Activated CD4-positive, alpha-beta memory T cell treated with anti-CD3 and anti-CD28 coated beads, Interleukin-2, amount 10 ng/mL, durations not matched to agents 7 days and 5 days (primary cell): ENCODE measurements at places on chromosomes 6 and 20.

GRCh38 chr6:153099636-153100035 is 31.4 kb downstream of the RGS17 start:
- no peak for DNase-seq

DNA sequence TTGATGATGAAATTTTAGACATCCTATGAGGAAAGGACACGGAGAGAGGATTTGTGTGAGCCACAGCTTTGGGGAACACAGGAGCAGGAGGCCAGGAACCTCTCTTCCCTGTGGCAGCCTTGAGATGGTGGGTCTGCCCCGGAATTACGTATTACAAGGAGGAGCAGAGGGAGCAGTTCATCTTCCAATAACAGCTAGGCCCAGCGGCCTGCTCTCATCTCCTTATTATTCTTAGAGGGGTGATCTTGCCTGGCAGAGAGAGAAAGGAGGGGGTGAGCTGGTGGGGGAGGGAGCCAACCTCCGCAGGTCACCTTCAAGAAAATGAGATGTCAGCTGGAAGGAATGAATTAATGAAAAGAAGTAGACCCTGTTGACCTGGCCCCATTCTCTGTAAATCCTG is 305.8 kb downstream of the LRFN2 start:
- DNase-seq: no peak

DNA sequence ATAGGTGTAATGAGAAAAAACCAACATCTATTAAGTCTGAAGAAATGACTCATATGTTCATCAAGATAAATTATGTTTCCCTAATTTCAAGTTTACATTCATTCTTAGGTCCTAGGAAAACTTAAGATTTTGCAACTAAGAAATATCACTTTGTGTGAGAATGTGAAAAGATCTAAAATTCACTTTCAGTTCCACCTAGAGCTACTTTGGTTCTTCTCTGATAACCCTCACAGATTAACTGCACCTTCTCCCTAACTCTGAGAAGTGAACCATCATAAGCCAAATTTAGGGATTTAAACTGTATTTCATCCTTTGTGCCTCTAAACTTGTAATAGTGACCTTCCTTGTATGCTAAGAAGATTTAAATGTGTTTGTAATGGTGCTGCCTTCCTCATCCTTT is 213.0 kb downstream of the FRK start:
- no peak for DNase-seq

GRCh38 chr6:41942067-41942851 is 651 bp upstream of the CCND3 start:
- DNase-seq: no peak

DNA sequence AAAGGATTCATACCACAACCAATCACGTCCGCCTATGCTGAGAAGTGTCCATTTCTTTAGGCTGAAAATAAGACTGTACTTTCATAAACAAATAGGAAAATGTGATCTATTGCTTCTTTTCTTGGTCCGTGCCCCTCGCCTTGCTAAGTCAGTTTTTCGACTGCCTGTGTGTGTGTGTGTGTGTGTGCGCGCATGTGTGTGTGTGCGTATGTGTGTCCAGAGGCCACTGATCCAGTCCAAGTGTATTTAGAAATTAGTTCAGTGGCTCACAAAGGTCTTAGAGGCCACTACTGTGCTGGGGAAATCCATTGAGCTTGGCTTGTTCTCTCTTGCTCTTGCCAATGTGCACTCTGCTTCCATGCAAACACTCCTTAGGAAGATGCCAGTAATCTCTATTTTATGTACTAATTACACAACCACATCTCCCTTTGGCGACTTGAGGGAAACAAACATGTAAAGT is 50.5 kb downstream of the SLC22A23 start:
- no peak for DNase-seq

GRCh38 chr20:9038791-9039535 is 29.9 kb upstream of the PLCB4 start:
- no peak for DNase-seq

GRCh38 chr6:108588586-108588985 is 27.9 kb downstream of the FOXO3 start:
- peak; percentile 20 for DNase-seq

GRCh38 chr6:118902726-118903125 is 8.8 kb downstream of the ASF1A start:
- no peak for DNase-seq

DNA sequence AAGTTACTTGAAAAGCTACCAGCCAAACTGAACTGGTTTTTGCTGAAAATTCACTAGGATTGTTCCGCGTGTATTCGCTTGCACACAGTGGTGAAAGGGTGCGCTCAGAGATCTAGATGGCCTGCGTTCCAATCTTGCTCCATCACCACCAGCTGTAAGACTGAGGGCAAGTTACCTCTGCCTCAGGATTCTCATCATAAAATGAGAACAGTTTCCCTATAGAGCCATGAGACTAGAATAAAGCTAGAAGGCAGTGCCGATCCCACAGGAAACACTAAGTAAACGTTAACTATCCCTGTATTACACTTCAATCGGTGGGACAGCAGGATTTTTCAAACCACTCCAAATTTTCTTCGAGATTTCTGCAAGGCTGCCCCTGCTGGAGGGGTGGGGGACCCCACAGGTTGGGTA is 838 bp downstream of the AHCY start:
- DNase-seq: no peak

DNA sequence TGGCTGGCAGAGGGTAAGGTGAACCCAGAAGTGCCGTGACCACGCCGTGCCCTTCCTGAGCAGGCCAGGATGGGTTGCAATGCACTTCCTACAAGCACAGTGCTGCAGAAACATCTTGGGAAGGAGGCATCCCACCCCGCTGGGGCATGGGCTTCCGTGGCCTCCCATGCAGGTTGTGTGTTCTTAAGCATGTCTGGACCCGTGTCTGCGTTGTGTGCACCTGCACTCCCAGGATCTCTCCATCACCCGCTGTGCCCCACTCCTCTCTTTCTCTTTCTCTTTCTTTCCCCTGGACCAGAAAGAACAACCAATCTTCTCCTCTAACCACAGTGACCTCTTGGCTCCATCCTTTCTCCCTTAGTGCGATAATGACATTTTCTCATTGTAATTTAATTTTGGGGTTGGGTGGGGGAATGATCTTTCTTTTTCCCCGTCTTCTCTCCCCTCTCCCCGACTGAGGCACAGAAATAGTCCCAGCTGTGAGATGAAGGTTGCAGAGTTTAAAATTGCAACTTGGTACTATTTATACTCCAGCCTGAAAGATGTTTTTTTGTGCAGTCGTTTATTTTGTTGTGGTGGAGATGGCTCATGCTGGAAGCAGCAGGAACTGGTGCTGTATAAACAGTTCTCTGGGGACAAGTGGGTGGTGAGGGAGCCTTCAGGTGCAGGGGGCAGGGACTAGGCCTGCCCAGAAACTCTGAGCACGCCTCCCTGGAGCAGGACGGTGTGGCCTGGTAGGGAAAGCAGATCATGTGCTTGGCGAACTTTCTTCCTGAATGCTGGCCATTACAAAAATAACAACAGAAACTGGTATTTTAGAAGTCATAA is 20.5 kb downstream of the BCAS4 start:
- DNase-seq: no peak

GRCh38 chr6:35602133-35602946 is 86.4 kb downstream of the FKBP5 start:
- no peak for DNase-seq

- DNase-seq: no peak
Observed at GRCh38 chr20:53898556-53898931, 171.8 kb downstream of the BCAS1 start.

GRCh38 chr20:59824711-59825562 is 108.5 kb downstream of the SYCP2 start:
- DNase-seq: peak; percentile 9

GRCh38 chr6:149909701-149910470 is 12.0 kb upstream of the RAET1E start:
- DNase-seq: no peak

DNA sequence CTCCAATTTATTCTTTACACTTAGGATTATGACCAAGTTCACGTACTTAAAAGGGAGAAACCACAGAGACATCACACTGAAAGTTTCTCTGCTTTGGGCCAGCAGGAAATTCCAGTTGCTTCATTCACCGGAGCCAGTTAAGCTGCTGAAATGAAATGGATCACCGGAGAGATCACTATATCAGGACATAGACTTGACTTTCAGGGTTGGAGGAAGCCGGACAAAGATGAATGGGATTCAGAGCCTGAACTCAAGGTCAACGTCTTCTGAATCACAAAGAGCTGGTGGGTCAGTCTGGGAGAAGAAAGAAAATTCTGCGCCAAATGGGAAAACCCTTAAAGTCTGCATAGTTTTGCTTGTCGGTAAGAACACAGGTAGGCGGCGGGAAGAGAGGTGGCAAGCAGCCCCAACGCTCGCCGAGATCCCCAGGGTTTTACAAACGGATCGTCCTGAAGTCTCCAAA is 81.9 kb upstream of the CCDC28A start:
- no peak for DNase-seq

GRCh38 chr6:161644521-161644920 is 370.7 kb upstream of the AGPAT4 start:
- no peak for DNase-seq
